PC-3 (cell line): ENCODE measurements at places on chromosomes 13 and 19. TPM values are rescaled to one million over a fixed set of nuclear protein-coding genes. Genes with fewer than 3 reads are reported as not detected.

DNA sequence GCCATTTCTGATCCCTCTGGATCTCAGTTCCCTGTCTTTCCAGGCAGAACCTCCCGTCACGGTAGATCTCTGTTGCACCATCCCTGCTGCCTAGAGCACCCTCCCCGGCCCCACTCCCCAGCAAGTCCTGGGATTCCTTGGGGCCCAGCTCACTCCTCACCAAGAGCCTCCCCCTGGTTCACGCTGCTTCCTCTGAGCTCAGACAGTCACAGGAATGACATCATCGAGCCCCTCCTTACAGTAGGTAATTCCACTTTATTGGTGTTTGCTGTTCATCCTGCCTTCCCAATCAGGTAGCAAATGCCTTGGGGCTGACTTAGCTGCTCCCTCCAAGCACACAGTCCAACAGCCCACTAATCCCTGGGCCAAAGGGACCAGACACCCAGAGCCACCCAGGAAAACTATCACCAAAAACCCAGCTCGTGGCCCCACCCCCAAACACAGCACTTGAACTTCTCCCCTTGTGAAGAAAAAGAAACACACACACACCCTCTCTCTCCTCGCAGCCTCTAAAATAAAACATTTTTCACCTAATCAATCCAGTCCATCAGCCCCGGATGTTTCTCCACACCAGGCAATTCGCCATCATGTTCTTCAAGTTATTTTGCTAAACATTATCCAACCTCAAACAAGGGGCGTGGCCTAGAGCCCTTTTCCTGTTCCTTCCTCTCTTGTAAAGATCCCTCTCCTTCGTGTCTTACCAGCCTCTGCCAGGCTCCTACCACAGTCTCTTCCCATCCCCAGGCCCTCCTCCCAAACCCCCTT is 2.5 kb downstream of the NAPA start:
- DNase-seq, result peak; percentile 37

DNA sequence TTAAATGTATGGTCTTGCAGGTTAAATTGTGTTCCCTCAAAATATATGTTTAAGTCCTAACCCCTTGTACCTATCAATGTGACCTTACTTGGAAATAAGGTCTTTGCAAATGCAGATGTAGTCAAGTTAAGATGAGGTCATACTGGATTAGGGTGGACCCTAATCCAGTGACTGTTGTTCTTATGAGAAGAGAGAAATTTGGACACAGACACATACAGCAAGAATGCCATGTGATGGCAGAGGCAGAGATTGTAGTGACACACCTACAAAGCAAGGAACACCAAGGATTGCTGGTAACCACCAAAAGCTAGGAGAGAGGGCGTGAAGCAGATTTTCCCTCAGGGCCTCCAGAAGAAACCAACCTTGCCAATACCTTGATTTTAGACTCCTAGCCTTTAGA is 50.2 kb downstream of the LACC1 start:
- DNase-seq, result no peak

GRCh38 chr13:40609972-40610726 is 56.3 kb downstream of the FOXO1 start:
- peak; percentile 79 for DNase-seq

DNA sequence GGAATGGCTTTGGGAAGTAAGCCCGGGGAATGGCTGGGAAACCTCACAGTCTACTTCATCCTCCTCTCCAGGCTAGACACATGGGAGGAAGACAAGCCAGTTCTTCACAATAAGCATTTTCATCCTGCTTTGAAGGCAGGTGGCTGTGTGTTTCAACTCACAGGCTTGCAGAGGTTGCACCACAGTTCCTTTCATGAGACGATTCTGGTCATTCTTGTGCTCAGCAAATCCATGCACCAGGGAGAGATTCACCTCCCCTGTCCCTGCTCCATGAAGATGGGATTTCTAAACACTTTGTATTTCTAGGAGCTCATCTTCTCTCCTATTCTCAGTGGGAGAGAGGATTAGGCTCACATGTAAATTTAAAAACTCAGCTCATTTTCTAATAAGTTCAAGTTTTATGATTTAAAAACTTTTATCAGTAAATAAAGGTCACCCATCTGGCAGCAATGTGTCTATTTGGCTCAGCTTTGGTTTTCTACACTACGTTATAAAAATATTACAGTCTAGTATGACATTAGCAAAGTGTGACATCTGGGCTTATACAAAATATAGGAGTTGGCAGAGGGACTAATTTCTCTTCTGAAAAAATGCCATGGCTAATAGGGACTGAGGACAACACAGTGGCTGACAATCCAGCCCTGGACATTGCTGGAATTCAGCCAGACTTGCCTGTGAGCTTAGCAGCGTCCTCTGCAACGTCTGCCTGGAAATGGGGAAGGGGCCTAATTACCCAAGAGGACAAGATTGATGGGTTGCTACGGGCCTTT is 283.2 kb upstream of the SLC10A2 start:
- DNase-seq, result no peak

Gene FUT3
- 7.7 and 7.8 TPM in 2 replicates for total RNA-seq

Gene NLRP7
- not detected in 2 replicates for total RNA-seq
